Spinal cord (tissue), 10 donors: ENCODE measurements at places on chromosomes 5 and 9.

- no peak for DNase-seq
These were observed 802.2 kb upstream of the WWC1 start for GRCh38 chr5:167489202-167489601.

- DNase-seq: no peak
These were observed 370.8 kb upstream of the PTGER4 start for GRCh38 chr5:40308867-40309266.

GRCh38 chr9:87301371-87301770 is 196.3 kb upstream of the DAPK1 start:
- DNase-seq: no peak

GRCh38 chr5:143494162-143494561 is 90.7 kb upstream of the NR3C1 start:
- no peak for DNase-seq

GRCh38 chr5:159837860-159838259 is 78.4 kb upstream of the ADRA1B start:
- DNase-seq: no peak

- no peak for DNase-seq
These were observed 109.9 kb downstream of the DROSHA start for GRCh38 chr5:31421806-31422586.
